Esophagus muscularis mucosa (tissue), 4 donors: ENCODE measurements at places on chromosomes 12 and 14.

DNA sequence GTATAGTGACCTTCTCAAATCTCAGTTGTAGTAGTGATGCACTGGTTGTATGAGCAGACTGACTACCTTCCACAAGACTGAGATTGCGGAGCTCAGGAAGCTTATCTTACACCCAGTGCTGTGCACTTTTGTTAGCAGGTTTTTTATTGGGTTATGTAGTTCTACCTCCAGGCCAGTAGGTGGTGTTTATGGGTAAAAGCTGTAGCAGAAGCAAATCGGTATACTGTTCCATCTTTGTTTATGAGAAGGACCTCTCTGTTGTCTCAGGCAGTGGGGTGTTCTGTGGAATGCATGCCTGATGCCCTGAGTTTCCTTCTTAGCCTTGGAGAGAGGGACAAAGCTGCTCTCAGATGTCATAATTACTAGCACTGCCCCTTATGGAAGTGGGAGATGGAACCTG lies 217.8 kb downstream of the LRFN5 start:
- DNase-seq = no peak
- no peaks in the 10 kb centered on the region for H3K36me3 ChIP-seq
- H3K4me3 ChIP-seq = no peak overlapping the region
- no peaks in the 10 kb centered on the region for H3K27me3 ChIP-seq

GRCh38 chr12:50597200-50598195 lies 92.7 kb downstream of the DIP2B start:
- no peaks in the 10 kb centered on the region for H3K36me3 ChIP-seq
- H3K27me3 ChIP-seq = no peaks in the 10 kb centered on the region
- DNase-seq = no peak
- H3K4me1 ChIP-seq = peaks cover 17% of the 10 kb centered on the region

DNA sequence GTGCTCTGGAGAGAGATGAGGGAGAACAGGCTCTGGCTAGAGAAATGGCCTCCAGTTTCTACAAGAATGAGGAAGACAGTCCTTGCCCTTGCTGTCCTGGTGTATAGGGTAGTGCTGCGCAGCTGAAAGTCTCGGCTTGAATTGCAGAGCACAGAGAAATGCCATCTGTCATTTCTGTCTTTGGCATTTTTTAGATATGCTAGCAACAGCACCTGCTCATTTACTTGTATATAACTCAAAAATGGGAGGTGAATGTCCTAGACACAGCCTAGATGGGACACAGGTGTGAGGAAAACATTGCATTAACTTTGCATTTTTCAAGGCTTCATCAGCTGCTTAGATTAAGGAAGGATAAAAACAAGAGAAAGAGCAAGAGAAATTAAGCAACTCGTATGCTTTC lies 35.8 kb downstream of the GPR19 start:
- H3K36me3 ChIP-seq = no peaks in the 10 kb centered on the region
- no peak for DNase-seq
- no peak overlapping the region for H3K4me3 ChIP-seq
- H3K27ac ChIP-seq = no peak overlapping the region

DNA sequence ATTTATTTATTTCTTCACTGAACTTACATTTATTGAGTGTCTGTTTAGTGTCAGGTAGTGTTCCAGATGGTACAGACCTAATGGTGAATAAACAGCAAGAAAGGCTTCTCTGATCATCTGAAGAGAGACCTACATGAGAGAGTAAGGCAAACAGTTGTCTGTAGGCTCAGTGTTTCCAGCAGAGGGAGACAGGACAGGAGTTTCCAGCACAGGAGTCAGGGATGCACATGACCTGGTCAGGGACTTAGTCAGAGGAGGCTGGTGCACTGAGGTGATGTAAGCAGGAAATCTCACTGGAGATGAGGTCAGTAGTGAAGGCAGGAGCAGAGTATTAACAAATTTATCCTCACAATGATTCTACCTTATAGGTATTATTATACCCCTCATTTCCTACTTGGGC lies 233.2 kb downstream of the MDGA2 start:
- no peak overlapping the region for H3K4me3 ChIP-seq
- no peak for DNase-seq
- H3K4me1 ChIP-seq = no peaks in the 10 kb centered on the region
- no peaks in the 10 kb centered on the region for H3K27me3 ChIP-seq
- no peak overlapping the region for H3K27ac ChIP-seq

DNA sequence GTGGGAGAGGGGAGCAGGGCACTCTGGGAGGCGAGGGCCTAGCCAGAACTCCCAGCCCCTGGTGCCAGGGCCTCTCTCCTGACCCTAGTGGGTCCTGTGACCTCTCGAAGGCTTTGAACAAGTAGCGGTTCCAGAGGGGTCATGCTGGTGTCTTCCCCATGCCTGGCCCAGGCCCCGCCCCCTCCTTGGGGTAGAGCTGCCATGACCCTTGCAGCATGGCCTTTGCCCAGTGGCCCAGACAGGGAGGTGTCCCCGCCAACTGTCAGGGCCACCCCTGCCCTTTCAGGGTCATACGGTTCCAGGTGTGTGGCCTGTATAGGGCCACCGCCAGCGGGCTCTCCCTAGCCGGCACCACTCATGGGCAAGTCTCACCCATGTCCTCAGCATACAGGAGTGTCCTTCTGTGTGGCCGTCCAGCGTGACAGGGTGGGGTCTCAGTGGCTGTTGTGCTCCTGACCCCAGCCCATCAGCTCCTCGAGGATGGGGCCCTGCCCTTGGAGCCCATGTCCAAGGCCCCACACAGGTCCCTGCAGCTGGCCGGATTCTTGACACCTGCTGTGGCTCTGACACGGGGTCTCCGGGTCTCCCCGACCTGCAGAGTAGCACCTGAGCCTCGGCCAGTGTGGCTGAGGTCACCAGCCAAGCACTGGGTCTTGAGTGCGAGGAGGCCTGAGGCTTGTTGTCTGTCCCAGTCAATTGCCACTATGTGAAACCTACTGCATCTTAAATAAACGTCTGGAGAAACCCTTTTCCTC lies 34.6 kb downstream of the PACS2 start:
- H3K4me1 ChIP-seq = peaks cover 14% of the 10 kb centered on the region
- DNase-seq = no peak
- peaks cover 27% of the 10 kb centered on the region for H3K36me3 ChIP-seq
- no peak overlapping the region for H3K4me3 ChIP-seq

GRCh38 chr12:97127061-97127460 lies 220.0 kb downstream of the NEDD1 start:
- no peaks in the 10 kb centered on the region for H3K27me3 ChIP-seq
- H3K4me3 ChIP-seq = no peak overlapping the region
- no peak overlapping the region for H3K27ac ChIP-seq

DNA sequence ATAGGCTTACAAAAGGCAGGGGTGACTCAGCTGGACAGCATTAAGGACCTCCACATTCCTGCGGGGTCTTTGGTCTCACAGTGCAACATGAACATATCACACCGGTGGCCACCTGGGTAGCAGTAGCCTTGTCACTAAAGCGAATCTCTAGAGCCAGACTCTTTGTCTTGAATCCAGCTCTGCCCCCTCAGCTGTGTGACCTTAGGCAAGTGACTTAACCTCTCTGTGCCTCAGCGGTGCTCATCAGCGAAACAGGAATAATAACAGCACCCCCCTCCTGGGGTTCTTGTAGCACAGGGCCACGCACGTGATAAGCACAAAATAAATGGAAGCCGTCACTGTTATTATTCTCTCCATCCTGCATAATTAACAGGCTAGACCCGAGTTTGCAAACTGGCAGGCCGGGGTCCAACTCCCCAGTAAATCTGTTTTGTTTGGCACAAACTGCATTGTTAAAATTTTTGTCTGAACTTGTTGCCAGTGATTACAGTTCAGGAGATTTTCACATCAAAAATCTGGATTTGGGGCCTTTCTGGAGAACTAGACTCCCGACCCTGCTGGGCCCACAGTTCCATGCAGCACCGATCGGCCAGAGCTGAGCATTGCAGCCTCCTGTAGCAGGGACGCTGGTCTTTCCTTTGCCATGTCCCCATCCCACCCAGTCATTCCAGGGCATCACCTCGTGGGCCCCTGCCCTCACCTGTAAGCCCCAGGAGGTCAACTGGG lies 174.8 kb downstream of the PHETA1 start:
- no peaks in the 10 kb centered on the region for H3K4me1 ChIP-seq
- no peaks in the 10 kb centered on the region for H3K36me3 ChIP-seq
- no peak overlapping the region for H3K27ac ChIP-seq
- DNase-seq = no peak
- H3K4me3 ChIP-seq = no peak overlapping the region
